ENCODE measurements at places on chromosomes 5 and 9.

DNA sequence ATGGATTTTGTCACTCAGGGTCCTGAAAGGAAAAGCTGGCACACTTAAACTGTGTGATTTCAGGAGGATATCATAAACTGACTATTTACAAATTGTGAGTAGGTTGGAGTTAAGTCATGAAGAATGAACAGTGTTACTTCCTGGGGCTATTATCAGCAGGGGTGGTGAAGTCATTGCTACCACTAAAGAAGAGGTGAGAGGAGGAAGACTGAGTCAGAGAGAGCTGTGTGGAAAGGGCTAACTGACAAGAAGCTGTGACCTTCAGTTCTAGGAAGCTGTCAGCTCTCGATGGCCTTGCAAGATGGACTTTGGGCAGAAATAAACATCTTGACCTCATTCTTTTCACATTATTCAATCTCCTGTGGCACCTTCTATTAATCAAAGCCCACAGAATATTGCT is 72.3 kb upstream of the STARD4 start:
- no peak for DNase-seq

GRCh38 chr5:163504079-163504931 is 1.1 kb upstream of the MAT2B start:
- DNase-seq, result no peak

- no peak for DNase-seq
These were observed 619.6 kb upstream of the ADAMTS16 start for GRCh38 chr5:4520559-4520958.

DNA sequence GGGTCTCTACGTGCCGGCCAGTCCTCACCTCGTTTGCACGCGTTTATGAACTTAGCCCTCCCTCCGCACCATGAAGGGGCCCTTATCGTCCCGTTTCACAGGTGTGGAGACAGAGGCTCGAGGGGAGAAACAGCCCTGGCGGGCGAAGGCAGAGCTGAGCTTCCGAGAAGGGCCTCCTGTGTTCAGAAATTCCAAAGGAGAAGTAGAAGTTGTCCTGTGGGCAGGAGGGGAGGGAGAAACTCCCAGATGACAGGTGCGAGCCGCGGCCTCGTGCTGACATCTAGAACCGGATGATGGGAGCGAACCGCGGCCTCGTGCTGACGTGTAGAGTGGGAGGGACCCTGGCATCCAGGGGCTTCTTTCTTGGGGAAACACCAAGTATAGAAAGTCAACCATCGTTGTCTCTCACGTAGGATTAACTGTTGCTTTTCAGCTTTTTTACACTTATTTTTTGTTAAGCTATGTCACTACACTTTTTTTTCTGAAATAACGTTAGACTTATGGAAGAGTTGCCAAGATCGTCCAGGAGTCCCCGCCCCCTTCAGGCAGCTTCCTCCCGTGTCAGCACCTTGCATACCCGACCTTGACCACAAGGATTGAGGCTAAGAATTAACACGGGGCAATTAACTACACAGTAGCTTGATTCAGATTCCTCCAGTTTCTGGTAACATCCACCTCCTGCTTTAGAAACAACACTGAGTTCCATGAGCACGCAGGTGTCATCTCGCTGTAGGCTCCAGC is 42.8 kb upstream of the NKD2 start:
- no peak for DNase-seq

DNA sequence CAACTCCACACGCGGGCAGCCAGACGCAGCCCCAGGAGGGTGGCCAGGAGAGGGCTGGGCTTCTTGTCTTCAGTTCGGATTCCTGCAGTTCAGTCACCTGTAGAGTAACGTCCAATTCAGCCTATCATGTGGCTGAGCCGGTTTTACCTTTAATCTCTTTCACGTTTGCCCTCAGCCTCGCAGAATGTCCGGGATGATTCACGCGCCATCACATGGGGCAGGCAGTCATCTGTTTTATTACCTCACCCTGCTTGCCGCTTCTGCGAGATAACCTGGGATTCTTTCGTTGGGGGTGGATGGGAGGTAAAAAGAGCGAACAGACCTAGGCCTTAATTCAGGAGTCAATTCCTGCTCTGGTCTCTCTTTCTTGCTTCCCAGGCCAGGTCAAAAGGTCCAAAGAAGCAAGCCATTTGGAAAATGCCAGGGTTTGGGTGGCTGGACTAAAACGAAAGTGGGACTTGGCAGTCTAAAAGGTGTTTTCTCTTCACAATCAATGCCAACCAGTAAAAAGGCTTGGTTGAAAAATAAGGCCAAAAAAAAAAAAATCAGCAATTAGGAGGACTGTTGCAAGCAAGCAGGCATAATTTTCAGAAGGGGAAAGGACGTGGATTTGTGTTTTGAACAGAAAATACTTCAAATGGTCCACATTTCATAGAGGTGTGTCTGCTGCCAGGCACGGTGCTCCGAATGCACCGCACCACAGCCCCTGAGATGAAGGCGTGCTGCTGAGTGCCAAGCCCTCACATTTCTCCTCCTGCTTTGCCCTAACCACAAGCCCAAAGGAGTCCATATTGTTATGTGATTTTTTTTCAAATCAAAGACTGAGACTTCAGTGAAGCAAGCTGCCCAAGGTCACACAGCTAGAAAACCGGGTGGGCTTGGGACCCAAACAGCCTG is 2.8 kb upstream of the WWC1 start:
- no peak for DNase-seq

DNA sequence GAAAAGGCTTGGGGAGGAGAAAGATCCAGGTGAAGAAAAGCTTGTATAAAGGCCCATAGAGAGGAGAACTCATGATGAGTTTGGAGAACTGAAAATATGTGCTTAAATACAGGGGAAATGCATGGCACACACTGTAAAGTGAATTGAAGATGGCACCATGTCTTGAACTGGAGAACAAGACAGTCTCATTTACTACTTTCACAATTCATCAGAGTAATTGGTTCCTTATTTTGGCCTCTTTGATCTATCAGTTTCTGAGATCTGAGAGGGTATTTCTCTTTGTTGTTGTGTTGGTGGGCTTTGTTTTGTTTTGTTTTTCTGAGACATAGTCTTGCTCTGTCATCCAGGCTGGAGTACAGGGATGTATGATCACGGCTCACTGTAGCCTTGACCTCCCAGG is 98.2 kb downstream of the CEMIP2 start:
- DNase-seq, result no peak

DNA sequence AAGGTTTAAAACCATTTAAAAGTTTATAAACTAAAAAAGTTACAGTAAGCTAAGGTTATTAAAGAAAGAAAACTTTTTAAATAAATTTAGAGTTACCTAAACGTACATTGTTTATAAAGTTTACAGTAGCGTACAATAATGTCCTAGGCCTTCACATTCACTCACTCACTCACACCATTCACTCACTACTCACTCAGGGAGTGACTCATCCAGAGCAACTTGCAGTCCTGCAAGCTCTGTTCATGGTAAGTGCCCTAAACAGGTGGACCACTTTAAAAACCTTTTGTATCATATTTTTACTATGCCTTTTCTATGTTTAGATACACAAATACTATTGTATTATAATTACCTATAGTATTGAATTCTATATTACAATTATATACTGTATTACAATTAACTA is 190.8 kb upstream of the RASA1 start:
- no peak for DNase-seq

GRCh38 chr9:87674565-87675299 is 51.2 kb upstream of the CTSL start:
- no peak for DNase-seq

GRCh38 chr5:157354800-157355199 is 88.9 kb downstream of the CYFIP2 start:
- no peak for DNase-seq

DNA sequence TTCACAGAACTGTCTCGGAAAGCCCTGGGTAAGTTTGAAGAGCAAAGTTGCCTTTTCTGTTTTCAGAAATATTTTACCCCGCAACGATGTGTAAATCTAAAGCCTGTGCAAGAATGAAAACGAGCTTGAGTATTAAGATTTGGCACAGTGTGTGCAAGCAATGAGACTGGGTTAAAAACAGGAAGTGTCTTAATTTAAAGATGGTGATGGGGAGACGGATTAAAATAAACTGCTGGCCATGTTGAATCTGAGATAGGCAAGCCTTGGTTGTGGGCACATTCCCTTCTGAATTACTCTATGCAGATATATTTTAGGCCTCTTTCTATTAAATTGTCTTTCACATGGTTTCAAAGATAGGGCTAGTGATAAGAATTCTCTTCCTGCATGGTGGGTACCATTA is 294.2 kb upstream of the DMRT1 start:
- no peak for DNase-seq

- no peak for DNase-seq
These were observed 69.7 kb downstream of the LIX1 start for GRCh38 chr5:97072696-97073095.

GRCh38 chr5:84603568-84604185 is 219.0 kb upstream of the EDIL3 start:
- no peak for DNase-seq

DNA sequence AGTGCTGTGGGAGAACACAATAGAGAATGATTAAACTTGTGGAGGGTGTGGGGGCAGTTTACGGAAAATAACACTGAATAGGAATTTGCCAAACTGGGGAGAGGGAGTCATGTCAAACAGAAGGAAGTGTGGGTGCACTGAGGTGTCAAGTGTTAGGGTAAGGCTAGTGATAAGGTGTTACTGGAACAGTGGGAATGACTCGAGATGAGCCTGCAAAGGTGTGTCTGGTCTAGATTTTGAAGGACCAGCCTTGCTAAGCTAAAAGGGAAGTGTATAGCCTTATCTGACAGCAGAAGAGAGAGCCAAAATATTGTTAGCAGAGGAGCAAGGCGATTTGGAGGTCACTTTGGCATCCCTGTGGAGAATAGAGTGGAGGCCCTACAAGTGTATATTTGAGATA is 4.2 kb downstream of the CNOT6 start:
- no peak for DNase-seq

DNA sequence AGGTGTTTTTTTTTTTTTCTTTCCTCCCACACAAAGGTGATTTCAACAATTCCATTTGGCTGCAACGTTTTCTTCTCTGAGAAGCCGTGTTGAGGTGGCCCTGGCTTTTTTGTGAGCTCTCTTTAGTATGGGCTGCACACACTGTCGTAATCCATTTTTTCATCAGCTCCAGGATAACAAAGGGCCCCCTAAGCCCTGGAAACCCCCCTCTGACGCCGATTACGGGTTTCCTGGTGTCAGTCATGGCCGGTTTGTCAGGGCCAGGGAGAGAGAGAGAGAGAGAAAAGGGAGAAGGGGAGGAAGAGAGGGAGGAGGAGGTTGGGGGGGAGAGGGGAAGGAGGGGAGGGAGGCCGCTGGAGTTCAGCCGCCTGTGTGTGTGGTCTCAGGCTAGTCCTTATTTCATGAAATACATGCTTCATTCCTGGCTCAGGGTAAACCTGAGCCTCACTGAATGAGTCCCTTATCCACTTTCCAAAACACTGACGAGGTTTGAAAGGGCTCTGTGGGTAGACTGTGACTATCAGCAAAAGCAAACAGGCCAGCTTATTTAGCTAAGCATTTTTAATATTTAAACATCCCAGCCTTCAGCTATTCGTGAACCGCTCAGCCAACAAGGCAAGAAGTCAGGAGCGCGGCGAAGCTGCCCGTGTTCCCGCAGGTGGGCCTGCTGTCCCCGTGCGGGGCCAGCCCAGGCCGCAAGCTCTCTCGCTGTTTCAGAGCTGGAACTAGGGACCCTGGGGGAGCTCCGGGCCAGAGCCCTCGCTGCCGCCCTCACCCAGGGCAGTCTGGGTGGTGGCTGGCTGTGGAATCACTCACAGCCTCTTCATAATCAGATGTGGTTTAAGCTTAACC is 172.8 kb downstream of the ERCC6L2 start:
- DNase-seq, result no peak
